ENCODE measurements at places on chromosomes 12 and 14.

DNA sequence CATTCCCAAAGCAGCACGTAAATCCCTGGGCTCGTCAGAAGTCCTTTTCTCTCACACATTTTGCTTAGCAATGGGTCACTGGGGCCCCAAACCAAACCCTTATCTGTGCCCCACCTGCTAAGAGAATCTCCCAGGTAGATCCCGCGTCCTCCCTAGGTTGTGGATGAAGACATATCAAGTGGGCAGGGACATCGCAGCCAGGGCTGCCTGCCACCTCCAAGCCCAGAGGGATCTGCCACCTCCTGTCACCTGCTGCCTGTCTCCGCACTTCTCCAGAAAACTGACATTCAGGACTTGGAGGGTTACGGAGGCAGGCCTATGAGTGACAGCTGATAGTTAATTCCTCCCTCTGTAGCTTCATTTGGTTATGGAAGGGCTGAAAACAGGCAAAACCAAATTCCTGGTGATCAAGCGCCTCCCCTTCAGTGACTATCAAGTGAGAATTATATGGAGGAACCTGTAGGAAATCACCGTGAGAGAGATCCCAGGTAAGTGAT lies 19.5 kb downstream of the BCL11B start:
- no peak for DNase-seq

- DNase-seq, result no peak
Measured at GRCh38 chr12:46892887-46893286, 67.1 kb upstream of the SLC38A4 start.

DNA sequence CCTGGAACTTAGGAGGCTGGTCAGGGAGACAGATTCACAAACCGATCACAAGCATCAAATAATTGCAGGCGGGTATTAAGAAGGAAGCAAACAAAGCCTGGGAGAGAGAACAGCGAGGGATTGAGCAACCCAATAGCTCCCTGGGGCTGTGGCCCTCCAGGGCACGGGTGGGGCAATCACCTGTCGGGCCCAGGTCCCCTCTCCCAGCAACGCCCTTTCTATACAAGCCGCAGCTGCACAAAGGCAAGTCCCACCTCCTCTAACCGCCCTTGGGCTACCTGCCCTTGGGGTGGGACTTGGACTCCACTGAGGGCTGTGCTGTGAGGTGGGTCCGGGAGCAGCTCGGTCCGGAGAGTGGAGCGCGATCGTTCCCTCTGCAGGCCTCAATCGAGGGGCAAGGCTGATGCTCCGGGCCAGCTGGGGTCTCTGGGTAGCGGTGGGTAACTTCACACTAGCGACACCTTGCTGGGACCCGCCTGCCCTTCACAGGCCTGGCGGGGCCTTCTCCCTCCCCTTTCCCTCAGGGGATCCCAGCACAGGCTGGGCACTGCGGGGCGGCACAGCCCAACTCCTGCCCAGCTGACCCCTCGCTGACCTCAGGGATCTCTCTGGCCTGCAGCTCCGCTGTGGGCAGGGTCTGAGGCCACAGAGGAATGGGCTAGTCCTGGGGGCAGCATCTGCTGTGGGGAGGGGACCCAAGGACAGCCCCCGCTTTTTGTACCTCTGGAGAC lies 8.0 kb downstream of the PHB2 start:
- no peak for DNase-seq

- DNase-seq, result no peak
Measured at GRCh38 chr12:72511498-72511897, 239.3 kb downstream of the TRHDE start.

- DNase-seq, result no peak
Measured at GRCh38 chr12:77682488-77682887, 148.2 kb upstream of the NAV3 start.

DNA sequence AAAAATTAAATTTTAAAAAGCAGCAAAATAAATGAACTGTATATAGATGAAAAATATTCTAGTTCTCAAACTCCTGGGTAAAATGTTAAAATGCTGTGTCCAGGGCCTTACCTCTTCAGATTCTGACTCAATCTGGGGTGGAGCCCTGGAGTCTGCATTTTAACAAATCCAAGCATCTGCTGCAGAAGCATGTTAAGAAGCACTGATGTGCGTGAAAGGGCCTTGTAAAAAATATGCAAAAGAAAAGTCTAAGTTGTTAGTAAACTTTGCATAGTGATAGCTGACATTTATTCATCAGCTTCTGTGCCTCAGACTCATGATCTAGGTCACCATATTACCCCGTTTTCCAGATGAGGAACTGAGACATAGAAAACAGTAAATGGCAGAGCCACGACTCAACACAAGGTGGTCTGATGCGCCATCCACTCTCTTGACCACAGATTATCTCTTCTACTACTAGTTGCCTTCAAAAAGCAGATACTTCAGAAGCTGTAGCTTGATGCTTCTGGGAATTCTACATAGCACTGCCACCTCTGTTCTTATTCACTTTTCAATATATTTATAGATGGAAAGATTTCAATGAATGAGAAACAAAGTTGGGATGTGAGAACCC lies 28.0 kb upstream of the PTCSC3 start:
- DNase-seq, result no peak

DNA sequence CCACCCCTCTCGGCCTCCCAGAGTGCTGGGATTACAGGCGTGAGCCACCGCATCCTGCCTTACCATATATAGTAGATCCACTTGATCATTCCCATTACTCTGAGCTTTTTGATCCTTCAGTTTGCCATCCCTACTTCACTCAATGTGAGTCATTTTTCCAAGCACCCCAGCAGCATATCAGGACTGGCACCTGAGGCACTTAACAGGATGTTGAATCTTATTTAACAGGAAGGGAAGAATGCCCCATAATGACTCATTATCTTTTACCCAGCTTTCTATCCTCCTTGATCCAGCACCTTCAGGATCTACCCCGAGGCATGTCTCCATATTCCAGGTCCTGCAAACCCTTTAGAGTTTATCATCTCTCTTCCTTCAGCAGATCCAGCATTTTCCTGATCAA lies 84.9 kb upstream of the CMKLR1 start:
- DNase-seq, result no peak

DNA sequence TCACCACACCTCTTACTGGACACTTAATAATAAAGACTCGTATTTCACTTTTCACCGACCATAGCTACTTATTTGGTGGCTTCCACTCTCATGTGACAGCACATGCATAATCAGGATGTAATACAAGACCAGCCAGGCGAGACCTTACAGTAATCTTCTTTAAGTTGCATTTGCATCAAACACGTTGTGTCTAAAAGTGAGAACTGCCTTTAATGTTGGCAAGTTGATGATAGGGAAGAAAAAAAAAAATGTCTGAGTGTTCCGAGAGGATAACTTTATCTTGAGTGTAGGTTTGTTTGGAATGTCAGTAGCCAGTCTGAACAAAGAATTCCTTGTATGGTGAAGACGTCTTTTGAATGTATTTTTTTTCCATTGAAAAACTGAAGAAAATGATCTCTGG lies 440.4 kb downstream of the ADAMTS20 start:
- DNase-seq, result no peak

DNA sequence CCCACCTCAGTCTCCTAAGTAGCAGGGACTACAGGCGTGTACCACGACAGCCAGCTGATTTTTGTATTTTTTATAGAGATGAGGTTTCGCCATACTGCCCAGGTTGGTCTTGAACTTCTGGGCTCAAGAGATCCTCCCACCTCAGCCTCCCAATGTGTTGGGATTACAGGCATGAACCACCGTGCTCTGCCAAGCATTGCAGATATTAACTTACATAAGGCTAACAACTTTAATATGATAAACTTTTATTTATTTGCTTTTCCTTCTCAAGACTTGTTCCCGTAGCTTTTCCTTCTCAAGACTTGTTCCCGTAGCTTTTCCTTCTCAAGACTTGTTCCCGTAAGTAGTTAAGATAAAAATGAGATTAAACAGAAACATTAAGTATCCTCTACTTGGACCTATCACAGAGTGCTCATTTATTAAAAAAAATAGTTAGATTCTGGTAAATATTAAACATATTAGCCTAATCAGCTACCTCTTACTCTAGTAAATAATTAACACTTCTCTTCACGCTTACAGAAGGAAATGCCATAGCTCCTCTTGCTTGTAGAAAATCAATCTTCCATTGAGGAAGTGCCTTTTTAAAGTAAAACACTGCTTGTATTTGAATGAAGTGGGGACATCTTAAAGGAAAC lies 157.7 kb upstream of the KITLG start:
- no peak for DNase-seq

DNA sequence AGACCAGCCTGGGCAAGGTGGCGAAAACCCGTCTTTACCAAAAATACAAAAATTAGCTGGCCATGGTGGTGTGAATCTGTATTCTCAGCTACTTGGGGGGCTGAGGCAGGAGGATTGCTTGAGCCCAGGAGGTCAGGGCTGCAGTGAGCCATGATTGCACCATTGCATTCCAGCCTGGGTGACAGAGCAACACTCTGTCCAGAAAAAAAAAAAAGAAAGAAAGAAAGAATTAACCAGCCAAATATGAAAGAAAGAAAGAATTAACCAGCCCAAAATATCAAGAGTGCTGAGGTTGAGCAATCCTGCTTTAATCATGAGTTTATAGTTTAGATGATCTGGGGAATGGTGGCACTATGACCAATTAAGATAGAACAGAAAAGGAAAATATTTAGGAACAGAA lies 3.5 kb upstream of the ACTN1 start:
- DNase-seq, result no peak

- DNase-seq, result no peak
Measured at GRCh38 chr14:64698903-64699302, 5.3 kb upstream of the PLEKHG3 start.

DNA sequence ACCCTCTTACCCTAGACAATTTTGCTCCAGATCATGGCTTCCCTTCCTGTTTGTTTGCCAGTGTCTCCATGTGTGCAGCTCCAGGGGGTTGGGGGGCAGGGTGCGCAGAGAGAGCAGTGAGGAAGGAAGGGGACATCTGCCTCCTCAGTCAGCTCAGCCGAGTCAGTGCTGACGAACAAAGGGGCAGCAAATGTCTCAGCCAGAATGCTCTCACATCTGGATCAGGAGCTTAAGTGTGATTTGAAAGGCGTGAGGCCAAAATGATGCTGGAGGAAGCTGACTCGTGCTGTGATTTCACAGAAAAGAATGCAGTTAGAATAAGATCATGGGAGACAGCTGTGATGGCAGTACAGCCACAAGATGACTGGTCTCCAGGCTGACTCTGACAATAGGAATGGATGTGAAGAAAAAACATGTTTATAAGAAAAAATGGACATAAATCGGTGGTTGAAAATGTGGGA lies 27.1 kb upstream of the CDK17 start:
- DNase-seq, result no peak

DNA sequence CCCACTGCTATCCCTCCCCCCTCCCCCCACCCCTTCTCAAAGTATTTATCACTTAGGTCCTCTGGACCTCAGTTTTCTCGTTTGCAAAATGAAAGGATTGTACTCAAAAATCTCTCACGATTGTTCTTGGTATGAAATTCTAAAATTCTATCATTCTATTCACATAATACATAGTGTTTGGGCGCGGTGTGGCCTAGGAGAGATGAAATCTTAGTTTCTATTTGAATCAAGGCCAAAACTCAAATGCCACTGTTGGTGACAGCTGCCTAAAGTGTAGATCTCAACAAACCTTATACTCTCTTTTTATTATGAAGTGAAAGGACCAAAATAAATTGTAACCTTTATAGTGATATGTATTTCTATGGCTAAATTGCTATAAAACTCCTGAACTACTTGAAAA lies 23.7 kb upstream of the YAF2 start:
- no peak for DNase-seq

GRCh38 chr14:104314251-104314941 lies 176.0 kb downstream of the KIF26A start:
- DNase-seq, result peak; percentile 41

DNA sequence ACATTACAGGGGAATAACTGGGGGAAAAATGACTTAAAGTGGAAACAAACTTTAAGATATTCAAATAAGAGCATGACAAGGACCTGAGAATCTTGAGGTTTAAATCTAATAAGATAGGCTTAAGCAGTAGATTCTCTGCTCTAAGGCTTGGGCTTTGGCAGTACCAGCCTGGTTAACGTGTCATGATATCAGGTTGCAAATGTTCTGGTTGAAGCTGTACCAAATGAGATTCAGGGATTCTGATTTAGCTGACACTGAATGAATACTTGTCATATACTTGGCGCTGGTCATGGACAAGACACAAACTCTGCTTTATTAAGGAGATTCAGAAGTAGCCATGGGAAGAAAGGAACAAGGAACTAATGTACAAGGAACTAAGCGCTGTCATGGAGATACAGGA lies 6.1 kb downstream of the TCP11L2 start:
- no peak for DNase-seq

- DNase-seq, result no peak
Measured at GRCh38 chr14:71363946-71364925, 457.0 kb downstream of the PCNX1 start.

DNA sequence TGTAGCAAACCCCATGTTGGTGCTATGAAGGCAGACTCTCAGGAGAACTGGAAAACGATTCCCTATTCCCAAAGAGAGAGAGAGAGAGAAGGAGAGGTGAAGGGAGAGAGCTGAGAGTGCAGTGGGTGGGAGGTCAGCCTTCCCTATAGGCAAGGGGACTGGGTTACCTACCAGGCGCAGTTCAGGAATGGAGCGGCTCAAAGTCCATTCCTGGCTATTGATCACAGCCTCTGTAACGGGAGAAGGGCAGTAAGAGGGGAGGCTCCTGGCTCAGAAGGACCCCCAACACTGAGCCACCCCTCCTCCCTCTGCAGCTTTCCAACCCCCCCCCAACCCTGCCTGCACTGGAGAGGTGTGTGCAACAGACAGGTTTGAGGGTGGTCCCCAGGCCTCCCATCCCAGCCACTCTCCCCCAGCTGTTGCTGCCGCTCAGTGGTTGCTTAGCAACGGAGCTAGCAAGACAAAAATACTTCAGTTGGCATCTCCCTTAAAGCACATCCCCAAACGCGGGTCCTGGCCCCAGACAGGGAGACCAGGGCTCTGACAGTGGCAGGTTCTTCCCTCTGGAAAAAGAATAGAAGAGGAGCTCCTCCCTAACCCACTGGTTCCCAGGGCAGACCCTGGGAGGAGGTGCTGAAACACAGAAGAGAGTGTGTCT lies 3.2 kb downstream of the AGAP2 start:
- DNase-seq, result no peak

GRCh38 chr12:117903110-117903840 lies 65.5 kb downstream of the KSR2 start:
- DNase-seq, result no peak

DNA sequence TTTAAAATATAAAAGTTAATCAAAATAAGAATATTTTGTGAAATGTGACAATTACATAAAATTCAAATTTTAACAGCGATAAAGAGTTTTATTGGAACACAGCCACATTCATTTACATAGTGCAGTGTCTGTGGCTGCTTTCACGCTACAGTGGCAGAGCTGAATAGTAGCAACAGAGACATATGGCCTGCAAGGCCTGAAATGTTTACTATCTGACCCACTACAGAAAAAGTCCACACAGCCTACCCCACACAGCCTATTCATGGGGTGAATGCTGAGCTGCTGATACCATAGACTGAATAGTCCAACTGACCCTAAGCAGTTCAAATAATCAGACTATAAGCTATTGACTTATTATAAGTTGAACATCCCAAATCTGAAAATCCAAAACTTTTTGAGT lies 13.2 kb downstream of the GNS start:
- DNase-seq, result no peak

- DNase-seq, result no peak
Measured at GRCh38 chr12:116606397-116606796, 47.2 kb downstream of the MAP1LC3B2 start.

GRCh38 chr12:3201339-3202051 lies 124.3 kb downstream of the TSPAN9 start:
- DNase-seq, result no peak

GRCh38 chr14:76882651-76883050 lies 56.4 kb downstream of the LRRC74A start:
- DNase-seq, result no peak
